T1000 (cell line): ENCODE measurements at places on chromosomes 13 and 19.

DNA sequence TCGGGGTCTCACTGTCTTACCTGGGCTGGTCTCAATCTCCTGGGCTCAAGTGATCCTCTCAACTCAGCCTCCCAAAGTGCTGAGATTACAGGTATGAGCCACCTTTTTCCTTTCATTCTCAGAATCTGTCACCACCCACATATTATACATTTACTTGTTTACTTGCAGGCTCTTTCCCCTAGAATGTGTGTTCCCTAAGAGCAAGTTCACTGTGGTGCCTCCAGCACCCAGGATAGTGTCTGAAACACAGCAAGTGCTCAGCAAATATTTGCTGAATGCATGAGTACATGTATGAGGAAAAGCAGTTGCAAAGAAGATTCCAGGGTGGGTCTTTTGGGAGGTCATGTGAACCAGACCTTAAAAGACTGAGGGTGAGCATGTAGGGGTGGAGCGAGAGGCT lies 96.8 kb downstream of the RGCC start:
- no peak for DNase-seq

- no peak for DNase-seq
Observed at GRCh38 chr13:25988661-25989060, 63.2 kb downstream of the SHISA2 start.

DNA sequence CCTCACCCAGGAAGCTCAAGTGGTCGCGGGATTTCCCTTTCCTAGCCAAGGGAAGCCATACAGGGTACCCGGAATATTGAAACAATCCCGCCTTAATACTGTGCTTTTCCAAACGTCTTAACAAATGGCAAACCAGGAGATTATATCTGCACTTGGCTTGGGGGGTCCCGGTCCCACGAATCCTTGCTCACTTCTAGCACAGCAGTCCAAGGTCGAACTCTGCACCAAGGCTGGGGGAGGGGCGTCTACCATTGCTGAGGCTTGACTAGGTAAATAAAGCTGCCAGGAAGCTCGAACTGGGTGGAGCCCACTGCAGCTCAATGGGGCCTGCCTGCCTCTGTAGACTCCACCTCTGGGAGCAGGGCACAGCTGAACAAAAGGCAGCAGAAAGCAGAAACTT lies 1644.8 kb downstream of the PCDH9 start:
- no peak for DNase-seq

DNA sequence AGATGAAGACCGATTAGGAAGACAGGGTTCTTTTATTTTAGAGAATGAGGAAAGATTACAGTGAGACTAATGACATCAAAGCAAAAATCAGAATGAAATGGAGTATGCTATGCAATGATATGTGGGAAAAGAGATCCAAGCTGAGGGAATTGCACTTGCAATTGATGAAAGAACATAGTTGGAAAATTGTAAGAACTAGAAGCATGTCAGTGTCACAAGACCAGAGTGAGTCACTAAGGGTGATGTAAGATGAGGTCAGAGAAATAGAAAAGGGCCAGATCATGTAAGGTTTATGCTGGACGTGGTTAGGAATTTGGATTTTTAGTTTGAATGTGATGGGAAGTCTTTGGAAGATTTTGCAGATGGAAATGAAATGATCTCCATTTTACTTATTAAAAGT lies 1937.3 kb downstream of the OLFM4 start:
- DNase-seq: no peak

GRCh38 chr13:97113231-97114001 lies 108.7 kb upstream of the MBNL2 start:
- DNase-seq: no peak

DNA sequence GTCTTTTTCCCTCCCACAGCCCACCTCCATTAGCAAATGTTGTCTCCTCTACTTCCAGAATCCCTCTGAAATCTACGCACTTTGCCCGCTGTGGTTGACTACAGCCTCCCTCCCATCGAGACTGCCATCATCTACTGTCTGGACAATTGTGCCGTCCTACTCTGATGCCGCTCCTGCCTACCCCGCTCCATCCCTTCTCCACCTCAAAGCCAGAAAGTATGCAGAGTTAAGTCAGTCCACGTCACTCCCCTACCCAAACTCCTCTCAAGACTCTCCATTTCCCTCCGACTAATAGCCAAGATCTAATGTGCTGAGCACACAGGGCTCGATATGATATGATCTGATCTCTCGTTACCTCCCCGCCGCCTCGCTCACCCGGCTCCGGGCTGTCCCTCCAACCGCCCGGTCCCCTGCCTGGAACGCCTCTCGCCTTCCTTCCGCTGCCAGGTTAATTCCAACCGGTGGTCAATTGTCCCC lies 556 bp downstream of the CACTIN start:
- DNase-seq: no peak

DNA sequence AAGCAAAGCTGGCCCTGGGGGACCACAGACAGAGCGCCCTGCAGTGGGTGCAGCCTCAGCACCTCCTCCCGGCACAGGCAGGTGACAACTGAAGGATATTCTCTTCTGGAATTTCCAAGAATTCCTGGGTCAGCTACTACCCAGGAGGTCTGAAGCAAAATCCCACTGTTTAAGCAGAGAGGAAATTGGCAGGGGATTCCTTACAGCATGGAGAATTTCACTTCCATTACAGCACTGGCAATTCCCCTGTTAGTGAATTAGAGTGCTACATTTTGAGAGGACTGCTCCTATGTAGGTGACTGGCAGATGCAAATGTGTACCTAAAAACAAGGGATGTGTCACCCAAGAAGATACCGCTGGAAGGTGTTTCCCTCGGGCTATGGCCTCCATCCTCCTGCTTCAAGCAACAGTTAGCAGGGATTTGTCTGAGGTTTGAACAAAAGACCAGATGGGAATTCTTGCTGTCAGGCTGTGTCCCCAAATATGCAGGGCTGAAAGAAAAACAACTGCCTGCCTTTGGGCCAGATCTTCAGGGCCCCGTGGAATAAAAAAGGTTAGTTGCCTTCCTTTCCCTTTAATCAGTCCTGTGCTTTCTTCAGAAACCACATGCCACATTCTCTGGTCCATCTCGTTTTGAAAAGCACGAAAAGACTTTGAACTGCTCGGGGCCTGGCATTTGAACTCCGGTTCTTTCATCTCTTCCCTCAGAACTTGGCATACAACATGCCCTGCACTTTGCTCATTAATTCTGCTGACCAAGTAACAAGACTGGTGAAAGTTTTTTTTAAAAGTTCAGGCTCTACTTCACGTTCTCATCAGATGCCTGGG lies 296.4 kb downstream of the DNAJC15 start:
- DNase-seq: no peak

DNA sequence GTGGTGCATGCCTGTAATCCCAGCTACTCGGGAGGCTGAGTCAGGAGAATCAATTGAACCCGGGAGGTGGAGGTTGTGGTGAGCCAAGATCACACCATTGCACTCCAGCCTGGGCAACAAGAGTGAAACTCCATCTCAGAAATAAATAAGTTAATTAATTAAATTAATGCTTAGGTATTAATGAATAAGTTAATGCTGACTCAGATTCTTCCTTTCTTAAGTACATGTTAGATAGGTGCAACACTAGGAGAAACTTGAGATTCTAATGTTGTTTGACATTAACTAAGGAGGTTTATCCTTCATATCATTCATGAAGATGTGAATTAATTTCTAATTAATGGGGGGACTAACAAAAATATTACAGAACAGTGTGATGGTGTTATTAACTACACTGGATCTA lies 812.6 kb upstream of the SPRY2 start:
- DNase-seq: no peak

- DNase-seq: no peak
Observed at GRCh38 chr19:42201489-42202289, 15.8 kb downstream of the DEDD2 start.

DNA sequence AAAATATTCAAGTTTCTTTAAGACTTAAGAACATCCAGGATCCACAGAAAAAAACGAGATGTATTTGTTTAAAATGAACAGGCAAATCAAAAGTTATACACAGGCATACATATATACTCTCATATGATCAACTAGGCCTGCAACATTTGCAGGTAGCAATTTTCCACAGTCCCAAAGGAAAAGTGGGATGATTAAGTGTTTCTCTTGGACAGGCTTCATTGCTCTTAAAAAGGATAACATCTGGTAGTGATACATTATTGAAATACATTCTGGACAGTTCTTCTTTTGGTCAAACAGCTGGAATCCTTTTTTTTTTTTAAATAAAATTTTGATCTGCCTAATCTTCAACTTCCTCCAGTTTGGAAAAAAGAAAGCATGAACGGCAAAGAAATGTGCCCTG lies 114.8 kb upstream of the TDRD3 start:
- no peak for DNase-seq

DNA sequence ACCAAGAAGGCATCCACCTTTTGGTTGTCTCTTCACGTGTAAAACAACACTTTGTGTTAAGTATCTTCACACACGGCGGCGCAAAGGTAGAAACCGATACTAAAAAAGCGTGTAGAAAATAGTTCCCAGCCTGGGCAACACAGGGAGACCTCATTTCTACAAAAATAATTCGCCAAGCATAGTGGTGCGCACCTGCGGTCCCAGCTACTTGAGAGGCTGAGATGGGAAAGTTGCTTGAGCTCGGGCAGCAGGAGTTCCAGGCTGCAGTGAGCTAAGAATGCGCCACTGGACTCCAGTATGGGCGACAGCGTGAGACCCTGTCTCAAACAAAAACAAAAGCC lies 573 bp upstream of the ERCC5 start:
- no peak for DNase-seq

GRCh38 chr13:31739226-31739625 lies at the start of gene RXFP2:
Gene RXFP2, plus strand, starts transcription at chr13:31739526. Its CDS starts 87 bp downstream, at chr13:31739613.
- no peak for DNase-seq

DNA sequence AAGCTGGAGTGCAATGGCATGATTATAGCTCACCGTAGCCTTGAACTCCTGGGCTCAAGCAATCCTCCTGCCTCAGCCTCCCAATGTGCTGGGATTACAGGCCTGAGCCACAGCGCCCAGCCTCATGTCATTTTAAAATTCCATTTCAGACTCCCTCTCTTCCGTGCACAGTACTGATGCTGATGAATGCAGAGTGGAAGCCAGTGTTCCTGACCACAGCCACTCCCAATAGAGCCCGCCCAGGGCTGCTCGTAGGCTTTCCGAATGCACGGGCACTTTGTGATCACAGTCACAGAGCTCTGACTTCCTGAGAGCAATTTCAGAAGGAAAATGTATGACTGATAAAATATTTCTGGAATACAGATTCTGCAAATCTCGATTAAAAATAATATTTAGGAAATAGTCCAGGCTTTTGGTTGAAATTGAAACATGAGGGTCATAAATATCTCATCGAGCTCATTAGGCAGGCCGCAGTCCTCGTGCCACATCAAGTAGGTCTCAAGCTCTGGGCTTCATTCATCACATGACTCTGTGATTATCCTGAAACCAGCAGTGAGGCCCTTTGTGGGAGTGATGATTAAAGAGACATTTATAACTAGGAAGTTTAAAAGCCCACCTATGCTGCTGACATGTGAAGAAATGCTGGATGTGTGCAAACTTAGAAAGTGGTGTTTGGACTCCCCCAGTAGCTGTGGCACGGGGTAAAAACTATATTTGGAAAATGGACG lies 38.9 kb upstream of the AMER2 start:
- DNase-seq: no peak

DNA sequence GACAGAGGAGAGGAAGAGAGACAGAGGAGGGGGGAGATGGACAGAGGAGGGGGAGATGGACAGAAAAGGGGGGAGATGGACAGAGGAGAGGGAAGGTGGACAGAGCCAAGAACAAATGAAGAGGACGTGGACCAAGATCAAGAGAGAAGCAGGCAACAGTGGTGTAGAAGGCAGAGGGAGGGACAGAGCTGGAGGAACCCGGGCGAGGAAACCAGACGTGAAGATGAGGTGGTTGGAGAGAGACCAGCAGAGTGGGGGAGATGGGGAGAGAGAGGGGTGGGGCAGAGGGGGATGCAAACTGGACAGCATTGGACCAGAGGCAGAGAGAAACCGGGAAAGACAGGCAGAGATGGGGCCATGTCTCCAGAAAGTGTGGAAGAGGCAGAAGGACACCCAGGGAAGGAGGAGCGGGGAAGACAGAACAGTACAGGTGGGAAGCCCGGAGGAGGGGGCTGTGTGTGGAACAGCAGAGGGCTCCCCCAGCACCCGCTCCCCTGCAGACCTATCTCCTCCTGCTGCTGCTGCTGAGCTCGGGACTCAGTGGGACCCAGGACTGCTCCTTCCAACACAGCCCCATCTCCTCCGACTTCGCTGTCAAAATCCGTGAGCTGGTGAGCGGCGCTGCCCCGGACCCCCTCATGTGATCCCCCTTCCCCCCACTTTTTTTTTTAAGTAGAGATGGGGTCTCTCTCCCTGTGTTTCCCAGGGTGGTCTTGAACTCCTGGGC lies 1.3 kb downstream of the FLT3LG start:
- DNase-seq: no peak

GRCh38 chr19:42657556-42657955 lies 62.8 kb upstream of the CEACAM8 start:
- no peak for DNase-seq

GRCh38 chr19:32166238-32166637 lies 179.2 kb upstream of the ZNF507 start:
- no peak for DNase-seq

DNA sequence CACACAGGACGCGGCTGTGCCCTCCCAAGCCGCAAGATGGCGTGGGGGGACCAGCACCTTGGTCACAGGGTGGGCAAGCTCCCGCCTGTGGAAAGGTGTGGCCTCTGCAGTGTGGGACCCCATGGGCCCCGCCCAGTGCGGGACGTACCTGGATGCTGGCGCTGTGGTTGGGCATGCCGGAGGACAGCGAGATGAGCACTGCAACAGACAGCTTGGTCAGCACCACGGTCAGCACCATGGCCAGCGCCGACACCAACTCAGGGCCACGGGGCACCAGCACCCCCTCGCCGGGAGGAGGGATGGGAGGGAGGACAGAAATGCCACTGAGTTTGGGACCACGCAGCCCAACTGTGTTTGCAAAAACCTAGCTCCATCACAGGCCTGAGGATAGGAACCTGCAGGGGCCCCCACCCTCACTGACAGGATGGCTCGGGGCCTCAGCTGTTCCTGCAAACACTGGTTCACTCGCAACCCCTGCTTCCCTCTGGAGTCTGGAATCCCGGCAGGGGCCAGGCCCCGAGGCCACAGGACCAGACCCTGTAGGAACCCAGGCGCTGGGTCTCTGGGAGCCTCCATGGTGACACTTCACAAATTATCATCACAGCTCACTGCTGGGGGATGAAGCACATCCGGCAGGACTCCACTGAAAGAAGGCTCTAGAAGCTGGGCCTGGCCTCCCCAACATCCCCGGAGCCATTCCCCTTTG lies 27.1 kb downstream of the IZUMO4 start:
- DNase-seq: no peak
